GM12878 (cell line): ENCODE measurements at places on chromosomes 6 and 20. TPM values are rescaled to one million over a fixed set of nuclear protein-coding genes. Genes with fewer than 3 reads are reported as not detected.

Gene SEMG1
- polyA plus RNA-seq, result not detected in 2 replicates

Gene ZKSCAN8
- 4.5 and 5.8 TPM in 2 replicates for polyA plus RNA-seq

Gene KIF6
- polyA plus RNA-seq, result 0.46 and 0.47 TPM in 2 replicates

Gene SHLD1
- 30.7 and 37.6 TPM in 2 replicates for polyA plus RNA-seq

Gene MCCD1
- not detected in 2 replicates for polyA plus RNA-seq

GRCh38 chr6:109612268-109612667 lies 78.7 kb downstream of the AK9 start:
- DNase-seq, result no peak

GRCh38 chr6:41591122-41591521 lies 44.9 kb downstream of the FOXP4 start:
- DNase-seq, result no peak

DNA sequence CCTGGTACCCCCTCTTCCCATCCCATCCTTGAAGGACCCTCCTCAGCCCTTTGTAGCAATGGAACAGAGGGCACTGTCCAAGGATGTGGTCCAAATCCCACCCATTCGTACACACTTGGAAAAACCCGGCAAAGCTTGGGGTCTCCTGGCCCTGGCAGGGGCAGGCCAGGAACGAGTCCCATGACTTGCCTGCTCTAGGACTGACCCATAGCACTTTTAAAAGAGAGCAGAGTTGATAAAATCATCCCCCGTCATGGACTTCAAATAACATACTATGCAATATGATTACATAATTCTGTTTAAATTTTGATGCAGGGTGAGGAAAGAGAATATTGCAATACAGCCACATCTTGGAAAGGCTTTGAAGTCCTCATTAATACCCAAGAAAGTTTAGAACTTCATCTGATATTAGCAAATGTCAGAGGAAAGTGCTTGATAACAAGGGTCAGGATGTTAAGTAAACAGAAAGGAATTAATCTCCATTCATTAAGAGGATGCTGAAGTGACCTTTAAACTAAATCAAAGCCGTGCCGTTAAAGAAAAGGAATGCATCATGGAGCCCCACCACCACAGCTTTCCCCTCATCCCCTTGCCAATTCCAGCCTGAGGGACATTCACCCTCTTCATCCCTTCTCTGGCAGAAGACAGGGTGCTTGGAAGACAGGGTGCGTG lies 60.7 kb upstream of the NXT1 start:
- no peak for DNase-seq

DNA sequence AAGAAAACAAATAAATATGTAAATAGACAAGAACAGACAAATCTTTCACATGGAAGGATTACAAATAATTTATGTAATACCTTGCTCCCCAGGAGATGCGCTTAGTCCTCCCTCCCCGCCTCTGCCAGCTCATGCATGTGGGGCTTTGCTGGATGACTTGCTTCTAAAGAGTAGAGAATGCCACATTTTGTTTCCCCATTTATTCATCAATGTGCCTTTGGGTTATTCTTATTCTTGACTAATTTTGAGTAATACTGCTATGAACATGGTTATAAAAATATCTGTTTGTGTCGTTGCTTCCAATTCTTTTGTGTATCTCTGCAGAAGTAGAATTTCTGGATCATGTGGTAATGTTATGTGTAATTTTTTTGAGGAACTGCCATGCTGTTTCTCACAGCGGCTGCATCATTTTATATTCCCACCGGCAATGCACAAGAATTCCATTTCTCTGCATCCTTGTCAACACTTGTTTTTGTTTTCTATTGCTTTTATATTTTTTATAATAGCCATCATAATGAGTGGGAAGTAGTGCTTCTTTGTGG lies 23.8 kb upstream of the DUSP22 start:
- DNase-seq, result no peak

- no peak for DNase-seq
Observed at GRCh38 chr6:109076377-109076776, 18.3 kb downstream of the SESN1 start.
